ENCODE measurements at places on chromosomes 2 and 18.

DNA sequence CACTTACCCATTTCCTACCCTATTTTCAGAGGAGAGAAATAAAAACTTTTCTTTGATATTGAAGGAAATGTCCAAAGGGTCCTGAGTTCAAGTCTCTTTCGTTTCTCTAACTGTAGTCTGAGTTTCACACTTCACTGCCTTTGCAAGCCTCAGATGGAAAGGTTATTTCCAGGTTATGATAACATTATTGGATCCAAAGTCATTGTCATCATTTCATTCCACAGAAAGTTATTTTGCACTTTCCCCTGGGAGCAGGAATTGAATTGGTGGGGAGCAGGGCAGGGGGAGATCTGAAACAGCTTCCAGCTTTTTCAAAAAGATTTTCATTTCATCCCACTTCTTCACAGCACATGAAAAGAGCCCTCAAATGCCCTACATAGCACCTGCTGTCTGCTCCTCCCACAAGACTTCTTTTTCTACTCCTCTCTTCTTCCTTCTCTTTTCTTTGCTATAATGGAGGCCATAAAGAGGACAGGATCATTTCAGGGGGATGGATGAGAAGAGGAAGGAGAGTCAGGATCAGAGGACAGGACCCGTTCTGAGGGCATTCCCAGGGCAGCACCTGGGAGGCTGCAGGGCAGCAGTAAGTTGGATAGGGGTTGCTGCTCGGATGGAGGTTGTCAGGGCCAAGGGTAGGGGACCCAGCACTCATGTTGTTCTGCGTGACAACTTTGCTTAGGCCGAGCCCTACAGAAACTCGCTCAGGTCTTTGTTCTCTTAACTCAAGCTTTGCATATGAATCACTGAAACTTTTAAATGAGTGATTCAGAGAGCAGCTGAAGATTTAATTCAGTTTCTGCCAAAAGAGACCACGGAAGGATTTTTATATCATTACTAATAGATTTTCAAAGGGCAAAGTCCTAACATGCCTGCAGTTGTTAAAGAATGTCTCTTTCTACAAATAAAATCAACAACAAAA is 11.4 kb upstream of the GALNT5 start:
- DNase-seq: no peak

DNA sequence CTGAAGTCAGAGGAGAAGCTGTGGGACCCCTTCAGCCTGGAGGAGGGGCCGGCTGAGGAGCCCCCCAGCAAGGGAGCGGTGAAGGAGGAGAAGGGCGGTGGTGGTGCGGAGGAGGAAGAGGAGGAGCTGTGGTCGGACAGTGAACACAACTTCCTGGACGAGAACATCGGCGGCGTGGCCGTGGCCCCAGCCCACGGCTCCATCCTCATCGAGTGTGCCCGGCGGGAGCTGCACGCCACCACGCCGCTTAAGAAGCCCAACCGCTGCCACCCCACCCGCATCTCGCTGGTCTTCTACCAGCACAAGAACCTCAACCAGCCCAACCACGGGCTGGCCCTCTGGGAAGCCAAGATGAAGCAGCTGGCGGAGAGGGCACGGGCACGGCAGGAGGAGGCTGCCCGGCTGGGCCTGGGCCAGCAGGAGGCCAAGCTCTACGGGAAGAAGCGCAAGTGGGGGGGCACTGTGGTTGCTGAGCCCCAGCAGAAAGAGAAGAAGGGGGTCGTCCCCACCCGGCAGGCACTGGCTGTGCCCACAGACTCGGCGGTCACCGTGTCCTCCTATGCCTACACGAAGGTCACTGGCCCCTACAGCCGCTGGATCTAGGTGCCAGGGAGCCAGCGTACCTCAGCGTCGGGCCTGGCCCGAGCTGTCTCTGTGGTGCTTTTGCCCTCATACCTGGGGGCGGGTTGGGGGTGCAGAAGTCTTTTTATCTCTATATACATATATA is 46.0 kb downstream of the BOLA3 start:
- DNase-seq: no peak

GRCh38 chr2:198385326-198385725 is 580.9 kb downstream of the PLCL1 start:
- DNase-seq: no peak

DNA sequence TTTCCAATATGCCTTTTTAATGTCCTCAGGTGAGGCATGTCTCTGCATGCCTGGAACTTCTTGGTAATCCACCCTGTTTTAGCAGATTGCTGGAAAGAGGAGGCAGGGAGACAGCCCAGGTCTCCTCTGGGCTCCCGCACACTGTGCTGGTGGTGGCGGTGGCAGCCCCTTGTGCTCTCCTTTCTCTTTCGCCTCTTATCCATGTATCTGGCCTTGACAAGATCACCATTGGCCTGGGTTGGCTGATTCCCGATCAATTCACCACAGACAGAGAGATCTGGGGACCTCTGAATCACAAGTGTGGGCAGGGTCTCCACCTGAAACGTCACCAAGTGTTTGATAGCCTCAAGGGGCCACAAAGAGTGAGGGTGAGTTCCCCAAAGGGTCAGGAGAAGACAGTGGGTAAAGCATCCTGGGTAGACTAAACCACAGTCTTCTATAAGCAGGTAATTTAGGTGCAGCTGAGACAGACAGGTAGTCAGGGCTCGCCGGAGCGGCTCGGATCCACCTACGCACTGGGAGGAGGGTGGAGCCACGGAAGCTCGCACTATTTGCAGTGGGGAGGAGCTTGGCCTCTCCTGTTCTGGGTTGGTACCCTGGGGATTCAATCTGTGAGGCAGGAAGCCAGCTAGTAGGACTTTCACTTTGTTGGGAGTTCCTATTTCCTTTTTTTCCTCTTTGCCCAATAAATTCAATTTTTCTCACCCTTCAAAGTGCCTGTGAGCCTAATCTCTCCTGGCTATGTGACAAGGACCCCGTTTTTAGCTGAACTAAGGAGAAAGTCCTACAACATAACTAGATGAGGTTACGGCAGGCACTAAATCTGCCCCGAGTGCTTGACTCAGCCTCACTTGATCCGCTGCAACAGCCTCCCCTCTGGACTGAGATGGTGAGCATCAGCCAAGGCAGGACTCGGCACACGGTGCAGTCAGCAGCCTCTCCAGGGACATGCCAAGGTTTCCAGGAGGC is 57.6 kb downstream of the SLC4A3 start:
- DNase-seq: peak; percentile 53

GRCh38 chr2:173149491-173149890 is 73.8 kb downstream of the MAP3K20 start:
- DNase-seq: no peak

- DNase-seq: no peak
Measured at GRCh38 chr2:140855471-140855870, 1275.3 kb downstream of the LRP1B start.

GRCh38 chr2:162591403-162592083 is 247.0 kb downstream of the KCNH7 start:
- DNase-seq: no peak

- DNase-seq: no peak
Measured at GRCh38 chr2:72051971-72052505, 95.6 kb downstream of the CYP26B1 start.

- no peak for DNase-seq
Measured at GRCh38 chr2:173192071-173192470, 116.4 kb downstream of the MAP3K20 start.

GRCh38 chr2:148021886-148022285 is 995 bp downstream of the MBD5 start:
- no peak for DNase-seq

DNA sequence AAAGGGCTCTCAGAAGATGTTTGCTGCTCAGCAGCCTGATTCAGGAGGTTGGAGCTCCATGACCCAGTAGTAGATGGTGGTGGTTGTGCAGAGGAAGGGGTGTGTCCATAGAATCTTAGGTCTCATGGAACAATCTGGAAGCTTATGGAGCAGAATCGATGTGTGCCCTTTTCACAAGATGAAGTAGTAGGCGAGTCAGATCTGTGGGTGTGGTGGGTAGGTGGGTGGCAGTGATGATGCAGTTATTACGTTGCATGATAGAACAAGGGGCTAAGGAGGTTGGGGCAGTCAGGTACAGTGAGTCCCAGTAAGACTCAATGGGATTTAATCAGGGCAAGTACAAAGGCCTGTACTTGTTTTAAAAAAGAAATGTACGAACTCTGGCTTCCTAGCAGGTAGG is 9.1 kb downstream of the TET3 start:
- no peak for DNase-seq

DNA sequence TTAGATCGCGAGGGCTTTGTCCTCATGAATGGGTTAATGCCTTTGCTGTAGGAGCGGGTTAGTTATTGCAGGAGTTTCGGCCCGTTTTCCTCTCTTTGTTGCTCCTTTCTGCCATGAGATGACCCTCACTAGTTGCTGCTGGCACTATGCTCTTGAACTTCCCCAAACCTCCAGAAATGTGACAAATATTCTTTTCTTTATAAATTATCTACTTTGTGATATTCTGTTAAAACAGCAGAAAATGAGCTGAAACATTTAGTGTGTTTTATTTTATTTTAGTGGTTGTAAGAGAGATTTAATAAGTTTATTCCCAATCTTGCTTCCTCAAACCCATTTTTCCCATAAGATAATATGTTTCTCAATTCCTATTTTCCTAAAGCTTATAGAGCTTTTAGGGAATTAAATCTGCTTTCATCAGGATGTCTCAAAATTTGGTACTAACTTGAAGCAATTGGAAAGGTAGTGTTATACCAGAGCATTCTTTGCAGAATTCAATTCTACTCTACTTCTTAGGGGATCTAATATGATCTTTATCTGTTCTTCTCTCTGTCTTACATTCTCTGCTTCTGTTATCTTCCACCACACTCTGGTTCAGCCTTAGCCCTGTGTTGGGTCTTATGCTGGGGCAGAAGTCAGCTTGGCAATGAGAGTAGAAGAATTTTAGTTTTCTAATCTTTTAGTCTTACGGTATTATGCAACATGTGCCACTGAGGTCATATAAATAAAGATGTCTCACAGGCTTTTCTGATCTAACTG is 23.1 kb downstream of the DDX1 start:
- no peak for DNase-seq

- DNase-seq: no peak
Measured at GRCh38 chr18:70256994-70257393, 31.9 kb upstream of the SOCS6 start.

GRCh38 chr18:73924836-73925235 is 222.8 kb downstream of the FBXO15 start:
- no peak for DNase-seq

DNA sequence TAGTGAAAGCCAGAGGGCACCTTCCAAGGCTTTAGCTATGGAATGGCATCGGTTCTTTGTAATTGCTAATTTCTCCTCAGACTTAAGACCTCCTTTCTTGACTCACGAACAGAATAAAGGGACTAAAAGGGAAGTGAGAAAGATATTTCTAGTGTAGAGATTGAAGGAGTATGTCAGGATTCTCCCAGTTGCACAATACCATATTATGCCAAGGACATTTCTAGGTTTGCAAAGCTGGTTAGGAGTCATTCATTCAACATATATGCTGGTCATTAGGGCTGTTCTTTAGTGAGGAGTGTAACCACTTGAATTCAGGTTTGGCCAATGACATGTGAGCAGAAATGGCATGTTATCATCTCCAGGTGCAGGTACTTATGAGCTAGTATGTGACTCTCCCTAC is 7.4 kb downstream of the REEP1 start:
- DNase-seq: no peak
